ENCODE measurements at places on chromosomes 2 and 18.

GRCh38 chr2:36473230-36473629 is 117.7 kb downstream of the CRIM1 start:
- no peak for DNase-seq

DNA sequence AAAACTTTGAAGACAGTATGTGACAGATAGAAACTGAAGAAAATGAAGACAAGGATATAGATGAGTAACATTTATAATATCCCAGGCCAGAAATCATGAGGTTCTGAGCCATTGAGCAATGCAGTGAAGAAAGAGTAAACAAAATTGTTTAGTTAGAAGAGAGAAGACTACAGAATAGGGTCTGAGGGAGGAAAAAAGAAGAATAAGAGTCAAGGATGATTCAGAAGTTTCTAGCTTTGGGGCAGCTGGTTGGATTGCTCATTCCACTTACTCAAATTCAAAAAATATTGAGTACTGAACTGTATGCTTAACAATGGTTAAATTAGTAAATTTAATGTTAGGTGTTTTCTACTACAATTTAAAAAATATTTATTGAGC is 155.0 kb upstream of the OTX1 start:
- DNase-seq, result no peak

- peak; percentile 11 for DNase-seq
These were observed 36.8 kb upstream of the GPD2 start for GRCh38 chr2:156399224-156399949.

DNA sequence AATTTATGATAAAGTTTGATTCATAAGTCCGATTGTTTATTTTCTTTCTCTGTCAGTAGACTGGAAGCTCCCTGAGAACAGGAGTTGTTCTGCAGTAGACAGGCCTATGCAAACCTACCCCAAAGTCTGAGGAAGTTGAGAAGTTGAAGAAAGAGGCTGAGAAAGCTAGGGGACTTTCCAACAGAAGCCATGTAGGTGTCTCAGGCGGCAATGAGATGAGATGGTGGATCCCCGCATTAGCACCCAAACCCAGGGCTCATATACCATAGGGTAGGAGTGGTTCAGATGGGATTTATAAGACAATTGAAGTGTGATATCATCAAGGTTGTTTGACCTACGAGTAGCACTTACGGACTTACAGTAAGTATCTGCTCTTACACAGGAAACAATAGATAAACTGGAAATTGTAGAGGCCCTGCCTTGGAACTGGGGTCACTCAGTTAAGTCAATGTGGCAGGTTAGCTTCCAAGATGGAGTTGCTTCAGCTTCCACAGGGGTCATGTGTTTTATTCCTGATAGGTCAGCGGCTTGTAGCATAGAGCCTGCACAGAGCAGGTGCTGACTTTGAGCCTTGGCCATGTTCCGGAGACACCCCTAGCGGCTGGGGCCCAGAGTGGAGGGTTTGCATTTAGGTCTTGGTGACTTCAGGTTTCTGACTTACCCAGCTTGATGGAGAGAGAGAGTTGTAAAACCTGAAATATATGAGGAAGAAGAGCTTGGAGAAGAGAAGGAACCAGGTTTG is 2.3 kb upstream of the PSD4 start:
- DNase-seq, result no peak

DNA sequence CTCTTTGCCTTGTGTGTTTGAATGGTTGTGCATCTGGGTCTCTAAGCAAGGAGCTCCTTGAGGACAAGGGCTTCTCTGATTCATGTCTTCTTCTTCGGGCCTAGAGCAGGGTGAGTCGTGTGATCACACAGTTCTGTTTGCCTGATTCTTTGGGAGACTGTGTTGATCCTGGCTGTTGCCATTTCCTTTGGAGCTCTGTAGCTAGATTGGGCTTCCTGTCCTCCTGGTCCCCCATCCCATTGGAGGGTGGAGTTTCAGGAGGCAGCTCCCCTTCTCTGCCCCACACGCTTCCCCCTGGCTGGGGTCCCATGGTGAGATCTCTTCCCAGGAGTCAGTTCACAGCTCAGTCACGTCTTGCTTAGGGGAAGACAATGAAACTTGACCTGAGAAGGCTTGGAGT is 92.8 kb downstream of the TRIB2 start:
- no peak for DNase-seq

DNA sequence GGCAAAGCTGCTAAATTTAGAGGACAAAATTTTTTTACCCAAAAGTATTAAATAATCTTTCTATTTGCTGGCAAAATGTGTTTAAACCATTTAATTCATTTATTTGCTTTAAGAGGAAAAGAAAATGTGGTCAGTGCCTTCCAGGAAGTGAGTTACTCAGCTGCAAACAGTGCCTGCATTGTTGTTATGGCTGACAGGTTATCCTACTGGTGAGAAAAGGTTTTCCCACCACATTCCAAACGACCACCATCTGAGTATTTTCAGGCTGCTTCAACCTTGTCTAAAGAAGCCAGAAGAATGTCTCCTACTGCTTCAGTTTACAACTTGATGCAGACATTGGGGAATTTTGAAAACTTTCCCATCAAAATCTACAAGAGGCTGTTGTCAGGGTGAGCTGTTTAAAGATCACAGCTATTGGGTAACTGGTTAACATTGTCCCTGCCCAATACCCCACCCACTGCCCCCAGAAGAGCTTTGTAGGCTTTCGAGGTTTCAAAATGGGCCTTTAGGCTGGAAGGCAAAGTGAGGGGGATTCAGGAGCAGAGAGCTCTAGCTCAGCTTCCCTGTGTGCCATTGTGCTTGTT is 461.3 kb upstream of the FANCL start:
- DNase-seq, result no peak

DNA sequence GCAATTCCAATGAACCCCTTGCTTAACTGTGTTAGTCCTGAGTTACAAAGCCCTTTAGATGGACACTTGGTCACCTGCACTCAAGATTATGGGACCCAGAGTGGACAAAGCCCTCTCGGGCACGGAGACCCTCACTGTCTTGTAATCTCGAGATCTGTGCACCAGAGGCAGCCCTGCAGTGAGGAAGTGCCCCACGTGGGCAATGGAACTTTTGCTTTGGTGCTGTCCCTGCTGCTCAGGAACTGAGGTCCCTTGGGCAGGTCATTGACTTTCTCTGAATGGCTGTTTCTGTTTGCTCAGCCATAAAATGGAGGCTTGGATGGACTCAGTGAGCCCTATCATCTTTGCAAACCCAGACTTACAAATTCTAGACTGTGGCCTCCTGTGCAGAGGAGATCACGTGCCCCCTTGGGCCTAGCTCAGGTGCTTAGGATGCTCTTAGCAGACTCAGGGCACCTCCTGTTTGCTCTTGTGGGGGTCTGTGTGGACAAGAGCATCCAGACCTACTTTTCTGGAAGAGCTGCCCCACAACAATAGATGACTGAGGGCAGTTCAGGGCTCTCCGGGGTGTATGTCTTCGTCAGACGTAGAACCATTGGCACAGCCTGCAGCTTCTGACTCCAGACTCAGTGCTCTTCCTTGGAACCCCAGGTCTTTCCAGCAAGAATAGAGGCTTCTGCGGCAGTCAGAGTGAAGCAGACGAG is 94.5 kb upstream of the HS6ST1 start:
- DNase-seq, result no peak
